Kidney capillary endothelial cell (primary cell): ENCODE measurements at places on chromosomes 1 and 21.

- DNase-seq = no peak
These were observed 10.2 kb downstream of the PTPN14 start for GRCh38 chr1:214541206-214541605.

DNA sequence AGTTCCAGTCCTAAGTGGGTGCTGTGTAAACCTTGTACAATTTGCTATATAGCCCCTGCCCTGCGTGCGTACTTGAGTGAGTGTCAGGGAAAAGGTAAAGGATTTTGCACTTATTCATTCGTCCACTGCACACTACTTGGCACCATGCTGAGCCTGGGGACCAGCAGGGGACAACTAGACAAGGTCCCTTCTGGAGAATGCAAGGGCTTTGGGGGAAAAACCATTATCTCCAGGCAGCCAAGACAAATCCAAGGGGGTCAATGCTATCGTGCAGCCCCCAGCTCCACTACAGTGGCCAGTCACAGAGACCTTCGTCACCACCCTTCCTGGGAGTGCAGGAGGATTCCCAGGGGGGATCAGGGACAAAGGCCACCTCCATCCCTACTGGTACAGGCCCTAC, 39.7 kb downstream of the MATN1 start:
- DNase-seq = no peak

DNA sequence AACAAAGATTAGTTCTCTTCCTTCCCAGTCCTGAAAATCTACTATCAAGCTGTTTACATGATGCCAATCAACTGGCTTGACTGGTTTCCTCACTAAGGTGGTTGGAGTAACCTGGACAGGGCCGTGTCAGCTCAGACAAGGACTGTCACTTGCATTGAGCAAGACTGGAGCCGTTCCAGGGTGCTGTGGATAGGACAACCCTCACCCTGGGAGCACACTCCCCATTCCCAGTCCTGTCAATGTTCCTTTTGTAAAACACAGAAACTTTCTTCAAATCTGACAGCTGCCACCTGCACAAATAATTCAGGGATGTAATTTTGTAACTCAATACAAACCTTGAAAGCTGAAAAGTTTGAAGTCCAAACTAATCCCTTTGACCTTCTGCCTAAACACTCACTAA, 31.4 kb downstream of the PLPP3 start:
- DNase-seq = no peak

DNA sequence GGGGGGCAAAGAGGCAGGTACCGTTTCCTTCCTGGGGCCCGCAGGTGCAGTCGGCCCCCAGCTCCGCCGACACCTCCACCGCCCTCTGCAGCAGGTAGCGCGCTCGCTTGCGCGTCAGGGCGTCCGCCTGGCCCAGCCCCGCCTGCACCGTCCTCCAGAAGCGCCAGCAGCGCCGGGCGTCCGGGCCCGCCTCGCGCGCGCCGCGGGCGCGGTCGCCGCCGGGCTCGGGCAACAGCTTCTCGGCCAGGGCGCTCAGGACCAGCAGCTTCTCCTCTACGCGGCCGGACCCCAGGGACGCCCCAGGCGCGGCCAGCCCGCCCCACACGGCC, 863 bp downstream of the TARBP1 start:
- DNase-seq = no peak
